AG20443 (cell line): ENCODE measurements at places on chromosomes 6 and 20.

DNA sequence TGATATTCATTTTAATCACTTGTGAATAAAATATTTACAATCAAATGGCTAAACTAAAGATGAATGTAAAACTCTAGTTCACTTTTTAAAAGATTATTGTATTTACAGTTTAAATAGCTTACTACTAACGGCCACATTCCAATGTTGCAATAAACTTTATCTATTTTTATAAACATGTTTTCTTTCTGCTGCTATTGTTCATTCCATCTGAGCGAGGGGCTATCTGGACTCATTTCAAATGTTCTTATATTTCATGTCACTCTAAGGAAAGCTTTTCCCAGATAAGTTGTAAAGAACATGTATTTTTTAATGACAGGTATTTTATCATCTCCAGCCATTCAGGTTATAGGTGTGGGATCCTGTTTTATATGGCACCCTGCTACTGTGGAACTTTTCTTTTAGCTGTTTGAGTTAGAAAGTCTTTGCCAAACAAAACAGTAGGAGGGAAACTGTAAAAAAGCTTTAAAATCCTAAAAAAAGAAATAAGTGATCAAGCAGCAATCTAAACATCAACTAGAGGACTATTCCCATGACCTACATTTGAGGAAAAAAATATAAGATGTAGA, 42.5 kb downstream of the HMGCLL1 start:
- no peak for DNase-seq

GRCh38 chr20:63090682-63091571, 84.2 kb upstream of the BHLHE23 start:
- no peak for DNase-seq

GRCh38 chr20:51955756-51956155, 153.4 kb upstream of the SALL4 start:
- DNase-seq: no peak

DNA sequence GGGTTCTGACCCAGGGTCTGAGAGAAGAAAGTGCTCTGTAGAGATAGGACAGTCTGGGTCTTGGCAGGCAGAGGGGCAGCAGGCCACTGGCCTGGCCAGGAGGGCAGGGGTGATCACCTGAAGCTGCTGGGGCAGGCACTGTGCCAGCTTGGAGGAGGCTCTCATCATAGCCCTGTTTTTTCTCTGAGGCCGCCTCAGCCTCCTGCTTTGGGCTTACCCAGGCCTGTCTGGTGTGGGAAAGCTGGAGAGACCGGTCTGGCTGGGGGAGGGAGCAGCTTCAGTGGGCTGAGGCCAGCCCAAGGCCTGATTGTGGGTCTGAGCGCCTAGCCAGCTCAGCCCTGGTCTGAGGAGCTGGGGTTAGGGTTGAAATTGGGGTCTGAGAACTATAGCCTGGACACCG, 3.9 kb downstream of the LPIN3 start:
- peak; percentile 6 for DNase-seq

- no peak for DNase-seq
Observed at GRCh38 chr6:125316621-125317020, 14.9 kb upstream of the HDDC2 start.

GRCh38 chr6:3965071-3965718, 113.7 kb downstream of the FAM217A start:
- peak; percentile 29 for DNase-seq

- DNase-seq: peak; percentile 30
Observed at GRCh38 chr6:134707342-134708031, 242.4 kb downstream of the ALDH8A1 start.

DNA sequence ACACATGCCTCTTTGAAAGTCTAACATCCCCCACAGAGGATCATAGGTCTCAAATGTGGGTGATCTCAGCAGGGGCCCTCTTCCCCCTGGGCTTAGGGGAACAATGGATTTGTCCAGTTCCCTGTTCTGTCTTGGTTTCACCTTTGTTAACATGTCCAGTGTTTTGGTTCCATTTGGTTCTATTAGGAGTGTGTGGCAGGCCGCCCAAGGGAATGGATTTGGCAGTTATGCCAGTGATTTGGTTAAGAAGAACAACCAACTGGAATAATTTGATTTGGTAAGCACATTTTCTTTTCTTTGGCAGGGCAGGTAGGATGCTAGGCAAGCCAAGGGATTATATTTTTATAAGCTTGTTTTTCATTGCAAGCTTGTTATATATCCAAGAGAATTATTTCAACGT, 28.5 kb upstream of the ENPP1 start:
- no peak for DNase-seq

- peak; percentile 25 for DNase-seq
Observed at GRCh38 chr6:111938710-111939109, 65.5 kb upstream of the FYN start.

DNA sequence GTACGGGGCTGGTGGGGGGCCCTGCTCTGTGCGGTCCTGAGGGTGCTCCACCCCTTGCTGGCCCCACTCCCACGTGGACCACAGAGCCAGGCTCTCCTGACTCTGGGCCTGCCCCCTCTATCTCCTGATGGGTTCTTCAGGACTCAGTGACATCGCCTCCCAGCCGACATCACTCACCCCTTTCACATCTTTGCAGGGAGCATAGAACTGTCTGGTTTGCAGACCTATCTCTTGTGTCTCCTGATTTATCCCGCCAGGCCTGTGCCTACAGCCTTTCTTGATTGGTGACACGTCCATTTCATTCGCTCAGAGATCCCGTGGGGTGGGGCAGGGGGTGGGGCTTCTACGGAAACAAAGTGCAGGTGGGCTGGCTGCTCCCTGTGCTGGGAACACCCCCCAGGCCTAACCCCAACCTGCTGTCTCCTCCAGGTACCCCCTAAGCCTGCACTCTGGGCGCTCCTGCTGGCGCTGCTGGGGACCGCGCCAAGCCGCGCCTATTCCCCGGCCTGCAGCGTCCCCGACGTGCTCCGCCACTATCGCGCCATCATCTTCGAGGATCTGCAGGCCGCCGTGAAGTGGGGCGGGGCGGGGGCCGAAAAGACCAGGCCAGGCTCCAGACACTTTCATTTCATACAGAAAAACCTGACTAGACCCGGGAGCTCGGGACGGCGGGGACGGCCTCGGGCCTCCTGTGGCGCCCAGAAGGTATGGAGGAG, 1.7 kb downstream of the C20orf204 start:
- no peak for DNase-seq

GRCh38 chr20:59455402-59456341, 148.7 kb upstream of the PHACTR3 start:
- peak; percentile 70 for DNase-seq

- peak; percentile 44 for DNase-seq
Observed at GRCh38 chr20:24673678-24674570, 204.5 kb downstream of the SYNDIG1 start.

DNA sequence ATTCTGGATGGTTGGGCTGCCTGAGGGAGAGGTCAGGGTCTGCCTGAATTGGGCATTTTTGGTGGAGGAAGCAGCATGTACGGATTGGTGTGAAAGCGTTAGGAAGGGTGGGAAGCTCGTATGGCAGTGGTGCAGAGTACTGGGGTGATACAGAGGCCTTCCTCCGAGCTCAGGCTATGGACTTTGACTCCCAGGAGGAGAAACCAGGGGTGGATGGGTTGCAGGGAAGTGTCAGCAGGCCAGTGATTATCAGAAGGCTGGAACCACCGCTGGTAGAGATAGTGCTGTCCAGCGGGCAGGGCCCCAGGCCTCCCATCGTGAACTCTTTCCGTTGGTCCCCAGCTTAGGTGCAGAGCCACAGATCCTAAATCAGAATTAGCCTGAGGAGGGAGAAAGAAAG, 5.3 kb downstream of the WFDC5 start:
- peak; percentile 8 for DNase-seq

DNA sequence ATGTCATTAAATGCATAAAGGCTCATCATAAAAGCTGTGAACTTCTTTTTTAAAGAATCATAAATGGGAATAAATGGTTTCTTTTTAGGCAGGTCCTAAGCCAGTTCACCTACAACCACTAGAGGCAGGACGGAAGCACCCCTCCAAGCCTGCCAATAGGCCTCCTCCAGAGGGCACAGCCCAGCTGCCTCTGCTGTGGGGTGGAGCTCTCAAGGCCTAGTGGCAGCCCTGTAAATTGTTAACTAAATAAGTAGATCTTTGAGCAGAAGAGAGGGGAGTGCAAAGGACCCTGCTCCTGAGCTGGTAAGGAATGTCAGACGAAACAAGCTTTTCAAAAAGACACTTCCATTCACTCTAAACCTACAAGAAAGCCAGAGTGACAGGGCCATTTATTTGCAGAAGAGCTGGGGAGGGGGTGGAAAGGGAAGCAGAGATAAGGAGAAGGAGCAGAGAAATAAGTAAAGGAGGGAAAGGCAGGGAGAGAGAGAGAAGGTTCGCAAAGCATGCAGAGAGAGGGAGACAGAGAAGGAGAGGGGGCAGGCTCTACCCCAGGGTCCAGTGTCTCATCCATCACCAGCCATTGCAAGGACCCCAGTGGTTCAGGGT, 18.0 kb upstream of the MAFB start:
- no peak for DNase-seq

DNA sequence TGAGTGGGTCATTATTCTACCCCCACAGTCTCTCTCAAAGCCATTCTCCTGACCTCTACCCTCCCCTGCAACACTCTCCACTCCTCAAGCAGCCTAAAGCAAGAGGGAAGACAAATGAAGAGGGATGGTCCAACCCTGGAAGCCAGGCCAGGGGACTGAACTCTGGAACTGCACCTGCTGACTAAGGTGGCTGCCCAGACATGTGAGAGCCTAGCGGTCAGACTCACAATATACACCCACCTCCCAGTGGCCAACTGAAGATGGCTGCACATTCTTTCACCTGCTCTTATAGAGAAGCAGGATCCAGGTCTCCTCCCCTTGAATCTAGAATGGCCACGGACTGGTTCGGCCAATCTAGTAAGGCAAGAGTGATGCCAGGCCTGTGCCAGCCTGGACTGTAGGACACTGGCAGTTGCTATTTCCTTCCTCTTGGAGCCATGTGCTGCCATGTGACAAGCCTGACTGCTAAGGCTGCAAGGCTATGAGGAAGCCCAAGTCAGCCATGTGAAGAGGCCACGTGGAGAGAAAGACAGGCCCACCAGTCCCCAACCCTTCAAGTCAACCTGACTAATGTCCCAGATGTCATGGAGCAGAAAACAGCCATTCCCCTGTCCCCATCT, 31.8 kb downstream of the ACSS1 start:
- DNase-seq: no peak

DNA sequence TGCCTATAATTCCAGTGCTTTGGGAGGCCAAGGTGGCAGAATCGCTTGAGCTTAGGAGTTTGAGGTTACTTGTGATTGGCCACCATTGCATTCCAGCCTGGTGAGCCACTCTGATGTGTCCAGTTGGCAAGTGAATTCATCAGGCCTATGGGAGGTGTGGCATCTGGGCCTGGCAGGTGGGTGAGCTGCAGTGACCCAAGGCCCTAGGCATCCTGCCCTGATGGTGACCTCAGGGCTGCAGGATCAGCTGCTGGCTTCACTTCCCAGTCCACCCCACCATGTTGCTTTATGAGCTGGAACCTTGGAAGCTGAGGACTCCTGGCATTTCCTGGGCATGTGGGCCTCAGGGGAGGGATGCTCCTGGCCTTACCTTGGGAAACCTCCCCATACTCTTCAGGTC, 20.5 kb downstream of the RSPH9 start:
- DNase-seq: peak; percentile 46

DNA sequence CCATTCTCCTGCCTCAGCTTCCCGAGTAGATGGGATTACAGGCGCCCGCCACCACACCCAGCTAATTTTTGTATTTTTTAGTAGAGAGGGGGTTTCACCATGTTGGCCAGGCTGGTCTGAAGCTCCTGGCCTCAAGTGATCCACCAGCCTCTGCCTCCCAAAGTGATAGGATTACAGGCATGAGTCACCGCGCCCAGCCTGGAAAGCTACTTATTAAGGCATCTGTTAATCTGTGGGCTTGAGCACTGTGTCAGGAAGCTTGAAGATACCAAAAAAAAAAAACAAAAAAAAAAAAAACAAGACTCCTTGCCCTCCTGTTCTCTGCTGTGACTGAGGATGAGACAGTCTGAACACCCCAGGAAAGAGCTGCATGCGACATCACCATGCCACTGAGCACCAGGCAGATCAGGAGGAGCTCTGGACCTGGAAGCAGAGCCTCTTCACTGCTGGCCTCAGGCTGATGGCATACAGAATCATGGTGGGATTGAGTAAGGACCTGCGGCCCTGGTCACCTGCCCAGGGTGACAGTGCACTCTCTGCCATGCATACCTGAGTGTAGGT, 166.5 kb upstream of the SNX9 start:
- DNase-seq: peak; percentile 50

GRCh38 chr20:25195962-25196785, 662 bp downstream of the ENTPD6 start:
- DNase-seq: no peak

DNA sequence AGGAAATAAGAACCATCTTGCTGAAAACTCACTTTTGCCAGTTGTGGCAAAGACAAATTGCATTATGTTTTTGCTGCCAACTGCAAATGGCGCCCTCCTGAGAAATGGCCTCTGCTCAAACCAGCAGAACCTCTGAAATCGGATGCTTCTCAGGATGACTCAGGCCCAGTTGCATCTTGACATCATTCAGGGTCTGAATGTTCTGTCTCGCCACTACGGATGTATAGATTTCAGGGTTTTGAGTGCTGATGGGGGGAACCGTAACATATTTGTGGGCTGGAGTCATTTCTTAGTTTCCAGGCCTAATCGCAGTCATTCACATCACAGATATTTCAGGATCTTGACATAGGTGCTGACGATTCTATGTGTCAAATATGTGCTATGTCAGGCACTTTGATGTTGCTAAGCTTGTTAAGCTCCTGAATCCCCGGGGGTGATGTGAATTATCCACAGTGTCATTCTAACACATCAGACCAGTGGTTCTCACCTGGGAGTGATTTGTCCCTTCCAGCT, 207.1 kb downstream of the NFATC2 start:
- DNase-seq: peak; percentile 62

DNA sequence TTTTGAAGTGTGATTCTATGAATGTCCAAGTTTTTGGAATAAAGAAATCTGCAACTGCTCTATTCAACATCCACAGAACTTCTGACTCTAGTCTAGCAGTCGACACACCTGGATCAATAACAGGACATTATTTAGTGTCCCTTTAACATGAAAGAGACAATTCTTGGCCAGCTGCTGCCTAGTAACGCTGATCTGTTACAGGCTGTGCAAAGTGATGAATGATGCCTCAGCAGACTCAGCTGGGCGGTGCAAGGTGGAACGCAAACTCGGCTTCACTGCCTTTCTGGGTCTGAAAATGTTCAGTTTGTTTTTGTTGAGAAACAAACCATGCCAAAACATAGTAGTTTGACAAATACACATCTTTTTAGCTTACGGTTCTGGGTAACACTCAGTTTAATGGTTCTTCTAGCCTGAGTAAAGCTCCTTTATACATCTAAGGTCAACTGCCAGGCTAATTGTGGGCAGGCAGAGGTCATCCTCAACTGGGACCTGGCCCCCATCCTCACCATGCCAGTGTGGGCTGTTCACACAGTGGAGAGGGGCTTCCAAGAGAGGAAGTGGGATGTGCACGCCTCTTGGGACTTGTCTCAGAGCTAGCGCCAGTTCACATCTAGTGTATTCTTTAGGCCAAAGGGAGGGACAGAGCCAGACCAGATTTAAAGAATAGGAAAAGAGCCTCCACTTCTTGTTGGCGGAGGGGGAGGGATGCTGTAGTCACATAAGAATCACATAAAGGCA, 879.7 kb downstream of the QKI start:
- no peak for DNase-seq
